ENCODE measurements at places on chromosomes 16 and 17.

DNA sequence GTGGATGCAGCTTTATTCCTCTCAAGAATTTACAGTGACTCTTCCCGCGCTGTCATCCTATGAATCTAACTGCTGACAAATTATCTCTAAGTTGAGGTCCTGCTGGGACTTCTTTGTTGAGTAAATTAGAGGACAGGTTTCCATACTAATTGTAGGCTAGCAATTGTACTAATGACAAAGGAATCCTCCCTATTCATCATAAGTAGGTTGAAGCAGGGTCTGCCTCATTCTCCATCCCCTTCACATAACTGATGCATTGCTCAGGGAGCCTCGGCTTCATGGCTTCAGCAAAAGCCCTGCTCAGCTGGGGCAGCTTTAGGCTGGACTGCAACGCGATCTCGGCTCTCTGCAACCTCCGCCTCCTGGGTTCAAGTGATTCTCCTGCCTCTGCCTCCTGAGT lies 83.1 kb upstream of the IRX6 start:
- DNase-seq: no peak

DNA sequence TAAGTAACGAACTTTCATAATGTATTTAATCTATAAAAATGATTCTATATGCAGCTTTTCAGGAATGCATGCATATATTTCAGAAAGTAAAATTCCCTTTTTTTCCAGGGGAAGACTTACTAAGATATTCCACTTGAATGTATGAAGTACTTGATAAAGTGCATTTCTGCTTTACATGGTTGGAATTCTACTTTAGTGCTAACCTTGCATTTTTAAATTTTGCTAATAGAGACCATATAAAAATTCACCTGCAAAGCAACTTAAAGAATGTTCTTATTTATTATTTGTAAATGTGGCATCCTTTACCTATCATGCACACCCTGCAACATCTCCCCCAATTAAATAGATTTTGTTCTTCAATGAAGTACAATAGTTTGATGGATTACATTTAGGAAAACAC lies 392.8 kb downstream of the KCNJ2 start:
- DNase-seq: no peak

- no peak for DNase-seq
Observed at GRCh38 chr17:16870253-16871245, 101.4 kb downstream of the TNFRSF13B start.

- DNase-seq: peak; percentile 52
Observed at GRCh38 chr17:70295329-70295728, 126.0 kb downstream of the KCNJ2 start.

GRCh38 chr17:69043098-69043734 lies 17.5 kb downstream of the ABCA9 start:
- DNase-seq: no peak

- DNase-seq: no peak
Observed at GRCh38 chr17:48641541-48642058, 15.4 kb upstream of the HOXB9 start.

DNA sequence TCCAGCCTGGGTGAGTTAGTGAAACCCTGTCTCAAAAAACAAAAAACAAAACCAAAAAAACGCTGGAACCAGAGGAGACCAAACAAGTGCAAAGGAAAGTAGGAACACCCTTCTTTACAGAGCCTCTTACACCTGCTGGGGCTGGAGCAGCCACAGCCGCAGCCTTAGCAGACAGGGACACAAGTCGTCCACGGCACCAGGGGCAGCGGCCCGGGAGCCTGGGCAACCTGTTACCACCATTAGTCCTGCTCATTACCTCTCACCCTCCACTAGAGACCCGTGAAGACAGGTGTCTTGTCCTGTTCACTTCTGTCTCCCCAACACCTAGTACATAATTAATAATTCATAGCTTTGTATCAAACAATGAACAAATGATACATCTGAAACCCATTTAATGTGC lies 83.6 kb downstream of the C16orf78 start:
- DNase-seq: no peak

- no peak for DNase-seq
Observed at GRCh38 chr17:6054372-6054771, 15.8 kb upstream of the WSCD1 start.

GRCh38 chr17:80047176-80047575 lies 10.7 kb downstream of the CCDC40 start:
- no peak for DNase-seq

DNA sequence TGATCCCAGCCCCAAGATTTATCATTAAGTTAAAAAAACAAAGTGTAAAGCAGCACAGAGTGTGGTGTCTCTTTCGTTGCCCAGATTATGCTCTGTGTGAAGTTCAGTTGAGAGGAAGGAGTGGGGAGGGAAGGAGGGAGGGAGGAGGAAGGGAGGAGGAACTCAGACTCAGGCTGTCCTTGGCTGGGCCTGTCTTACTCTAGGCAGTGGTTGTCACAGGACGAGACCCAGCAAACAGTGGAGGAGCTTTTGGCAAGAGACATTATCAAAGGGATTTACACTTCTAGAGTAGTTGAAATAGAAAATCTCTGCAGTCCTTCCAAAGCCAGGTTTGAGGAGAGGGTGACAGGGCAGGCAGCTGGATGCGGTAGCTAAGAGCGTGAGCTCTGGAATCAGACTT lies 27.8 kb downstream of the KNOP1 start:
- no peak for DNase-seq

DNA sequence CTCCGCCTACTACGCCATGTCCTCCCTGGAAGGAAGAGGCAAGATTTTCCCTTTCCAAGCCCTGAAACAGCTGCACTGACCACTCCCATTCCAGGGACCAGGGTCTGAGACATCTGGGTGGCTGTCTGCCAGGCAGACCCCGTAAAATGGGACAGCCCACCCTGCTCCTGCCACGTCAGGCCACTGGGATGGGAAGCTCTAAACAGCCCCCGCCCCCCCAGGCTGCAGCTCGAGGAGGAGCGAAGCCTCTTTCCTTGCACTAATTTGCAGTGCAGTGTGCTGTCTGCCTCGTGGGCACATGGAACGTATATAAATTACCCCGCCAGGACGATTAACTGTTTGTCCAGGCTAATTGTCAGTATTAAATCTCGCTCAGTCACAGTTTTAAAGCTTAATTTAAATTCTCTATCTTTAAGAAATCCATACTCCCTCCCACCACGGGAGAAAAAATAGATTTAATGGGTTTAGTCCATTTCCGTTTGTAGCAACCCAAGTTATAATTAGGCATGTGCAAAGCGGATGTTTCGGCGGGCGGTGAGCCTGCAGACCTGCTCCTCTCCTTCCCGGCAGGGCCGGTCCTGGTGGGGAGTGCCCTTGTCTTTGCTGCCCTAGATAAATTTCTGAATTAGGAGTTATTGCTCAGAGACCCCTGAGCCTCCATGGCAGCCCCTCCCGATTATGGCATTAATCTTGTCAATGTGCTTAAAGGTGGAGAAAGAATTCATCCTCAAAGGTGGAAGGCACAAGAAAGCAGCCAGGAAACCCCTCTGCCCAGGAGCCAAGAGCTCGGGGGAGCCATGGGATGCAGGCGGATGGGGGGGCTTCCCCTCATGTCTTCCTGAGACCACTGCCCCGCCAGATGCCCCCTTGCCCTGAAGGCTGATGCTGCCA lies 268.0 kb upstream of the TNRC6C start:
- DNase-seq: no peak

DNA sequence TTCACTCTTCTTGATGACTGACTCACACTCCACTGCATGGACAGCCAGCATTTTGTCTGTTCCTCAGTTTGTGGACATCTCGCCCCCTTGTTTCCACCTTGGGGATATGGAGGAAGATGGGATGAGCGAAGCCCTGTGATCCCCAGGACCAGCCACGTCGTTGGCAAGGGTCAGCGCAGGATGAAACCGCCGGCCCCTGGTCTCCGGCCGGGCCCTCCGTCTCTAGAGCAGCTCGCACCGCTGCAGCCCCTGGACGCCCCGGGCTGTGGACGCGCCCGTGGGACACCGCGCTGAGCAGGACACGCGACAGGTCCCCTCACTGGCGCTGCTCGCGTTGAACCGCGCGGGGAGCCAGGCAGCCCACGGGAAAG lies 604 bp upstream of the ZC3H18 start:
- peak; percentile 14 for DNase-seq

GRCh38 chr17:65147955-65148354 lies 10.8 kb downstream of the RGS9 start:
- no peak for DNase-seq

DNA sequence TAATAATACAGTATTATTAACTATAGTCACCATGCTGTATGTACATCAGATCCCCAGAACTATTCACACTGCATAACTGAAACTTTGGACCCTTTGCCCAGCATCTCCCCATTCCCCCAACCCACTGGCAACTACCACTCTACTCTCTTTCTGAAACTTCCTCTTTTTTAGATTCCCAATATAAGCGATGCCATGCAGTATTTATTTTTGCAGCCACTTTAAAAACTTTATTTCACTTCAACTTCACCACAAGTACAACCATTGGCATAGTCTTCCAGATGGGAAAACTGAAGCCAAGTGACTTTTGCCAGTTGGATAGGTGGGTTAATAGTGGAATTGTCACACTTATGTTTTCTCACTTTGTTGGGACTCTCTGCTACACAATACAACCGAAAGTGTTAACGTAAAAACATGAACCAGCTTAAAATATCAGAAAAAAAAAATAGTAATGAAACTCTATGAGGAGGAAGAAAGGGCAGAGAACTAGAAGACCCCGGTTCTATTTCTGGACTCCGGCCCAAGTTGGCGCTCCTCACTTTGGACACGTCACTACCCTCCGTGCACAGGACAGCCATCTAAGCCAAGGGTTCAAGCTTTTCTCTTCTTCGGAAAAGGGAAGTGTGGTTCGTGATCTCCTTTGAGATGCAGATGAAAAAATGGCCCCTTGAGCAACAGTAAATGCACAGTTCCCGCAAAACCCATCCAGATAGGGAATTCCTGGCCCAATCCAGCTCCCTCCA lies 743 bp downstream of the SHCBP1 start:
- peak; percentile 26 for DNase-seq

GRCh38 chr17:48630009-48630924 lies 4.1 kb upstream of the HOXB9 start:
- DNase-seq: no peak

GRCh38 chr16:53773150-53773846 lies 69.3 kb downstream of the FTO start:
- DNase-seq: peak; percentile 87

GRCh38 chr16:27334838-27335237 lies 21.1 kb downstream of the IL4R start:
- DNase-seq: no peak

- no peak for DNase-seq
Observed at GRCh38 chr17:79095345-79096055, 20.9 kb downstream of the ENGASE start.

GRCh38 chr16:80323808-80324195 lies 217.0 kb upstream of the DYNLRB2 start:
- DNase-seq: no peak

- no peak for DNase-seq
Observed at GRCh38 chr17:81514489-81514738, 1.8 kb upstream of the ACTG1 start.

- DNase-seq: no peak
Observed at GRCh38 chr16:68749432-68749831, 12.3 kb downstream of the CDH1 start.

DNA sequence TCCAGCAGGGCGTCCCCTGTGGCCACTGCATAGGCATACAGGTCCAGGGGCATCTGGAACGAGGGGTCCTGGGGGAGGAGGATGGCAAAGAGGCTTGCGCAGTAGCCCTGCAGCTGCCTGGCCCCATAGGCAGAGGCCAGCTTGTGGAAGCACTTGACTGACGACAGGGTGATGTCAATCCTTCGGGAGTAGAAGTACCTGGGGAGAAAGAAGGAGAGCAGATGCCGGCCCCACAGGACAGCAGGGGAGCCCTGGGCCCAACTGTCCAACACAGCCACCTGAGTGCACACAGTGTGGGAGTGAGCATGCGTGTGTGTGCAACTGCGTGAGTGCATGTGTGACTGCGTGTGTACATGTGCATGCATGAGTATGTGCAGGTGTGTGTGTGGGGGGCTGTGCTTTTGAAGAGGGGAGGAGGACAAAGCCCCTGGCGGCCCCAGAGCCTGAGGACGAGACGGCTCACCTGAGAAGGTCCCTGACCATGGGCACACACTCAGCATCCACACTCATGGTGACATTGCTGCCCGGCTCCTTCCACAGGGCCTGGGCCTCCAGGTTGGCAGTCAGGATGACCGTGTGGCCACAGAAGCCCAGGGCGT lies 7.1 kb downstream of the LGALS3BP start:
- no peak for DNase-seq

Data from iris pigment epithelial cell (primary cell).